HuH-7.5 (cell line): ENCODE measurements at places on chromosomes 7 and 10.

DNA sequence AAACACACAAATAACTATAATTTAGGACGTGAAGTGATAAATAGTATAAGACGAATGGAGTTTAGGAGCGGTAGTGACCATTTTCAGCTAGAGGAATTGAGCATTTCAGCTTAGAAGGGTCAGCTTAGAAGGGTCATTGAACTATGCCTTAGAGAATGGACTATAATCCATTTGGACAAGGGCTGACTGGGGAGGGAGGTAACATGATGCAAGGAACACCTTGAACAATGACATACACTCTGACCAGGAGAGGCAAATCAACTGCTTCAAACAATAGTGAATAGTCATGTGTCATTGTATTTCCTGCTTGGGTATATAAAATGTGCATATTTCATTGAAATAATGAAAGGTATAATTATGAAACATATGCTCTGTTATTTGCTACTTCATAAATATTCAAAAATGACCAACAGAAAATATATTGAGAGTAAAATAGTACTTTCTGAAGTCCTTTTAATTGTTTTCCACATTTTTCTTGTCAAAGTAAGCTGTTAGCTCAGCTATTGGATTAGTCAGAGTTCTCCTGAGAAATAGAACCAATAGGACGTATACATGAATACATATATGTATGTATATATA lies 40.5 kb upstream of the WASL start:
- no peak for DNase-seq

GRCh38 chr10:93999401-93999851 lies 5.7 kb downstream of the PLCE1 start:
- no peak for DNase-seq

- no peak for DNase-seq
Measured at GRCh38 chr7:130222-130572, 62.2 kb upstream of the FAM20C start.

DNA sequence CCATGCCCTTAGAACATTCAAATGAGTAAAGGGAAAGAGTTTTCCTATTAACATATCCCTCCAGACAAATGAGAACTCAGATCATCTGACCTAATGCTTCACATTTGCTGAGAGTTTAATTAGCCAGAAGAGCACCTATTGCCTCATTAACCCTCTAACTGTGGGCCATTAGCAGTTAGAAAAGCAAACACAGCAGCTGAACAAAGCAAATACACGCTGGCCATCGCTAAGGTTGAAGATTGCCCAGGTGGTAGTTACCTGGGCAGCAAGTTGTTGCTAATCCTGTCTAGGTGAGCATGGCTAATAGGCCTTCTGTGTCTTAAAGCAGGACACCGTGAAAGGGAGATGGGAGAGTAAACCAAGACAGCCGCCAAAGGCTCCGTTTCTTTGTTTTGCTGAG lies 49.9 kb upstream of the UCN3 start:
- no peak for DNase-seq

- DNase-seq, result no peak
Measured at GRCh38 chr10:88313878-88314277, 269.2 kb downstream of the RNLS start.

DNA sequence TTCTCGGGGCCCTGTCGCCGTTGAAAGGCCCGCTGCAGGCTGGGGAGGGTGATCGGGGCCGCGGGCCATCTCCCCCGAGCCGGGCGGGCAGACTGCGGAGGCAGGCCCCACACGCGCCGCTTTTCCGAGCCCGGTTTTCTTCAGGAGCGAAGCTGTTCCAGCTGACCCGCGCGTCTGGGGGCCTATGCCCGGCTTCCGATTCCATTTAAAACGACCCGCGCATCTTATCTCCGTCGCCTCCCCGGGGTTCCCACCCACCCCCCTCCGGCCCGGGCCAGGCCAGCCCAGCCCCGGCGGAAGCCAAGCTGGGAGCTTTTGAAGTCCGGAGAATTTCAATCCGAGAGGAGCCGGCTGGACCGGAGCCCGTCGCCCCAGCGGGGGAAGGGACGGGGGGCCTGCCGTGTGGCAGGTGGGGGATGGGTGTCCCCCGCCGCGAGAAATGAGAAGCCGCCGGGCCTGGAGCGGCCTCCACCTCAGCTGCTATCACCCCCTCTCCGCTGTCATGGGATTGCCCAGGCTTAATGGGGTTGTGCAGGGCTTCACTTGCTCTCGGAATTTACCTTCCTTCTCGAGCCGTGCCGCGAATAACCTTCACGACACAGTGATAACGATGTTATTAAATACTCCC lies 3.1 kb upstream of the EVX1 start:
- DNase-seq, result peak; percentile 60

GRCh38 chr10:59907537-59907917 lies 1.2 kb upstream of the CCDC6 start:
- DNase-seq, result no peak

DNA sequence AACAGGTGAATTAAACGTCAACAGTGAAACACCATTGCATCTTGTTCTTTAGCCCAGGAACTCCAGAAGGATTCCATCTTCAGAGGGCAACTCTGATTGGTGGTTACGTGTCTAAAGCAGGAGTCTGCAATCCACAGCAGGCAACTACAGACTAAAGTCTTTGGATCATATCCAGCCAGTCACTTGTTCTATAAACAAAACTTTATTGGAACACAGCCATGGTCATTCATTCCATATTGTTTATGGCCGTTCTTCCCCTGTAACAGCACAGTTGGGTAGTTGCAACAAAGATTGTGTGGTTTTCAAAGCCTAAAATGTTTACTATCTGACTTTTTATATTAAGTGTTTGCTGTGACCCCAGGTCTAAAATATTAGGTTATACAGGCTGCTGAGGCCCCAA lies 94.7 kb upstream of the IMMP2L start:
- DNase-seq, result no peak

- DNase-seq, result no peak
Measured at GRCh38 chr10:79272353-79272752, 74.9 kb upstream of the PPIF start.

DNA sequence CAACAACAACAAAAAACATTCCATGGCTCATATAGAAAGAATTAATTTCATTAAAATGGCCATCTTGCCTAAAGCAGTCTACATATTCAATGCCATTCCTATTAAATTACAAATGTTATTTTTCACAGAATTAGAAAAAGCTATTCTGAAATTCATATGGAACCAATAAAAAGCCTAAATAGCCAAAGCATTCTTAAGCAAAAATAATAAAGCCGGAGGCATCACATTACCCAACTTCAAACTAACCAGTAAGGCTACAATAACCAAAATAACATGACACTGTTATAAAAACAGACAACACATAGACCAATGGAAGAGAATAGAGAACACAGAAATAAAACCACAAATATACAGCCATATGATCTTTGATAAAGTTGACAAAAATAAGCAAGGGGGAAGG lies 330.4 kb downstream of the KIF20B start:
- DNase-seq, result no peak

DNA sequence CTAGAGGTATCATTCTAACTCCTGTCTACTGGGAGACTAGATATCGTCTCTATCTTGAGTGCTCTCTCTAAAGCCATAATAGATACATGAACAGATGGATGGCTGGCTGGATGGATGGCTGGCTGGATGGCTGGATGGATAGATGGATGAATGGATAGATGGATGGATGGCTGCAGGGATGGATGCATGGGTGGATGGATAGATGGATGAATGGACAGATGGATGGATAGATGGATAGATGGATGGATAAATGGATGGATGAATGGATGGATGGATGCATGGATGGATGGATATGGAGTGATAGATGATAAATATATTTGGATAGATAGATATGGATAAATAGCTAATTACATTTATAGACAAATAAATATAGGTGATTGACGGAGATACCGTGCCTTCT lies 191.2 kb upstream of the KLF6 start:
- no peak for DNase-seq

- no peak for DNase-seq
Measured at GRCh38 chr7:52504561-52504960, 530.9 kb upstream of the POM121L12 start.

GRCh38 chr10:108112218-108112617 lies 947.7 kb upstream of the SORCS1 start:
- DNase-seq, result no peak

DNA sequence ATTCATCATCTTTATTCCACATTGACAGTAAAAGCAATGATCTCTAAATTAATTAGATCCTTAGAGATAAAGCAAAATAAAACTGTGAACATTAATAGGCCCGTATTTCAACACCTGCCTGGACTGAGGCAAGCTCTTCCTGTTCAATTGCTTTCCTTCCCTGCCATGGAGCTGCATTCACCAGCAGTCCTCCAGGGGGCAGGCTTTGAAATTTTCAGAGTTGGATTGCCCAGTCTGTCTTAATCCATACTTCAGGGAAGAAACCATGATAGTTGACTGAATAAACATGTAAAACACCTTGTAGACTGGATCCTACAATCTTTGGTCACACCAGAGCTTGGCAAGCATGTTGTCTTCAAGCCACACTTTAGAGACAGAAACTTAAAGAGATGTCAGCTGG lies 936.6 kb downstream of the NRG3 start:
- no peak for DNase-seq

- DNase-seq, result no peak
Measured at GRCh38 chr10:128519581-128519980, 393.4 kb upstream of the MKI67 start.

GRCh38 chr10:75276069-75276872 lies 40.5 kb upstream of the COMTD1 start:
- DNase-seq, result no peak

- no peak for DNase-seq
Measured at GRCh38 chr10:113689057-113689456, 9.3 kb downstream of the CASP7 start.

GRCh38 chr7:113289140-113289740 lies 170.9 kb upstream of the SMIM30 start:
- DNase-seq, result peak; percentile 18
